ENCODE measurements at places on chromosomes 3 and 15.
A peak's percentile ranks its signal among the peaks of the same experiment; 100 is the strongest.

GRCh38 chr3:171379281-171379680 is 80.9 kb downstream of the TNIK start:
- no peak for DNase-seq

DNA sequence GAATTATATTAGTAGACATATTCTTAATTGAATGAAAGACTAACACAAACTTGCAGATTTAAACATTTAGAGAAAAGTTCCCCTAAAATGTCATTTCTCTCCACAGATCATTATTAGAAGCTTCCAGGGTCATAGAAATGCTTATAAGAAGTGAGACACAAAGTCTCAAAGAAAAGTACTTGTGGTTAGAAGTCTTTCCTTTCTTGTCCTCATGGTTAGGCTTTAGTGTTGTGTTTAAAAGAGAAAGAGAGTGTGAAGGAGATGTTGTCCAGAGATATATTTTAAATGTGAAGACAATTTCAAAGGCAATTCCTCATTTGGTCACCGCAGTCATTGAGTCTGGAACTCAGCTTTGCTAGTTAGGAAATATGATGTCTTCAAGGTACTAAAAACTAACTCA is 230.4 kb upstream of the ARPP21 start:
- no peak for DNase-seq

GRCh38 chr3:175146258-175146657 is 287.1 kb downstream of the NAALADL2 start:
- DNase-seq, result no peak

DNA sequence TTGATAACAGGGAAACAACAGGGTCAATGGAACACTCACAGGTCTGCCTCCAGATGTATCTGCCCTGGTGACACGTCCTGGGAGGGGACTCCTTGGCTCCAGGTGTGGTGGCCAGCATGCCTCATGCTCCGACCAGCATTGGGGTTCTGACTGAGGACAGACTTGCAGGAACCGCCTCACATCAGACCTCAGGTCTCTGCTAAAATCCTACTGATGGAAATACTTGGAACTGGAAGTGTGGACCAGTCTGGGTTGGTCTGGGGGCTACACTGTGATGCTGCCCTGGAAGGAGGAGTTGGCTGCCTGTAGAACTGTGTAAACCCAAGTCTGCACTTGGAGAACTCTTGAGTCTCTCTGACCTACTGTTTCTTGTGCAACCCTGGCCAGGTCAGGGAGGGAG is 17.1 kb upstream of the KY start:
- DNase-seq, result no peak

- DNase-seq, result no peak
These were observed 6.7 kb upstream of the PFN2 start for GRCh38 chr3:149977386-149977785.

GRCh38 chr3:136694321-136694720 is 57.9 kb downstream of the STAG1 start:
- DNase-seq, result no peak

- no peak for DNase-seq
These were observed 30.8 kb upstream of the LMCD1 start for GRCh38 chr3:8470801-8471200.

DNA sequence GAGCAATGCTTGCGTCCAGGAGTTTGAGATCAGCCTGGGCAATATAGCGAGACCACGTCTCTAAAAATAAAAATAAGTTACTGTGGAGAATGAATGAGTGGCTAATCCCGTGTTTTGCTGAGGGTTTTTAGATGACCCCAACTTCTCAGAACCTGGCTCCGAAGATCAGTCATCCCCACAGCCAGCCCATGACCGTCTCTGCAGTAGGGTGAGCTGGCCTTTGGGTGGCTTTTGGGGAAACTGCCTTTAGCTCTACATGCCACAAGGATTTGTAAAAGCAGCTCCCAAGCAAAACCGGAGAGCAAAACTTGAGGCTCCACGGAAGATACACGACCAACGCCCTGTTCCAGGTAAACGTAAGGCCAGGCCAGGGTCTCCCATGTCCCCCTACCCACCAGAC is 39.2 kb upstream of the TFRC start:
- no peak for DNase-seq

- no peak for DNase-seq
These were observed 277.0 kb downstream of the RYR3 start for GRCh38 chr15:33587773-33588172.

DNA sequence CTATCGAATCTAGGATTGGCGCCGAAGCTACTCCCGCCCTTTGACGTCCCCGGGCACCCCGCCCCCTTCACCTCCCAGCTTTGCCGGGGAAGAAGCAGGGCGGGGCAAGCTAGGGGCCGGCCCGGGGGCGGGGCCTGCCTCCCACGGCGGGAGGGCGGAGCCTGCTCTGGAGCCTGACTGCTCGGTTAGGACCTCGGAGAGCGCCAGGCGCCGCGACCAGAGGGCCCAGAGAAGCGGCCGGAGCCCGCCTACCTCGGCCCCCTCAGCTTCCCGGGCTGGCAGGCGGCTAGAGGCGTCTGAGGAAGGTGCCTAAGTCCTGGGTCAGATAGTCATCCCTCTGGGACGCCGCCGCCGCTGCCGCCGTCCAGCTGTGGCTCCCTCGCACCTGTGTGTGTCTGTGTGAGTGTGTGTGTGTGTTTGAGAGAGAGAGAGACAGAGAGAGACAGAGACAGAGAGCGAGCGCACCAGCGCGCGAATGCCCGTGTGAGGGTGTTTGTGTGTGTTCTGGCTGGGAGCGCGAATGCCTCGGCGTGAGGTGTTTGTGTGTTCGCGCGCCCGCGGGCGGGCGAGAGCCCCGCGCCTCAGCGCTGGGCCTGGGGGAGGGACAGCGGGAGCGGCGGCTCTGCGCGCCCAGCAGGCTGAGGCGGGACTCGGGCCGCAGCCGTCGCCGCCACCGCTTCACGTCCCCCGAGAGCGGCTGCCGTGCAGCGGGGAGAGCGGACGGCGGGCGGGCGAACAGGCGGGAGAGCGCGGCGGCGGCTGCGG is at the start of gene STXBP5L:
Gene STXBP5L, plus strand, starts transcription at position 176 of the 765 bp plus-strand sequence. CDS start 1,374 bp downstream, outside the sequence.
- DNase-seq, result peak; percentile 64

DNA sequence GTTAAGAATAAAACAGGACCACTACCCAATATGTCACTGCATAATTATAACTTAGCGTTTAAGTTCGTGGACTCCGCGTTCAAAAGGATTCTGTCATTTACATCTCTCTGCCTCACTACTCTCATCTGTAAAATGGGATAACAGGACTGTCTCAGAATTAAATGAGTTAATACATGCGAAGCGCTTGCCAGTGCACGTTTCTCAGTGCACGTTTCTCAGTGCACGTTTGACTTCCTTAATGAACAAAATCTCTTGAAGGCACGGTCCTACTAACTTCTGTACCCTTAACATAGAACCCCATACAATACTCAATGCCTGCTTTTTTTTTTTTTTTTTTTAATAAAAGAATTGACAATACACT is 499 bp downstream of the RABL3 start:
- no peak for DNase-seq

DNA sequence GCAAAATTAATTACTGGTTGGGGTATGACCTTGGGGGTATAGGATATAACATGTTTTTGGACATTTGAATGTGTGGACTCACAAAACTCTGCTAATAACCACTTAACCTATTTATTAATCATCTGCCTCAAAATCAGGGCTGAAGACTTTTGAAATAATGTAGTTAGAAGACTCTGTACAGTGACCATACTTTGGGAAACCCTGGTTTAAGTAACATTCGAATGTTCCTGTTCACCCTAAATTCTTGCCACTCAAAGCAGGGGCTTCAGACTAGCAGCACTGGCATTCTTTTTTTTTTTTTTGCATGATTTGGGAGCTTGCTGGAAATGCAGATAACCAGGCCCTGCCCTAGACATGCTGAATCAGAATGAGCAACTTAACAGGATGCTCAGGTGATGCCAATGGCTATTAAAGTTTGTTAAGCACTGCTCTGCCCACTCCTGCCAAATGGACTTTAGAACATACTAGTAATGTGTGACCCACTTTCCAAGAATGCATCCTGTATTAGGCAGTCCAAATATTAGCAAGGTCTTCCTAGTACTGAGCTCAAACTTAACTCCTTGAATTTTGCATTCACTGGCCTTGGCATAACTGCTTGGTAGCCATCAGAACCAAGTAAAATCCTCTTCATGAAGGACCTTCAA is 12.7 kb upstream of the ST3GAL6 start:
- no peak for DNase-seq

DNA sequence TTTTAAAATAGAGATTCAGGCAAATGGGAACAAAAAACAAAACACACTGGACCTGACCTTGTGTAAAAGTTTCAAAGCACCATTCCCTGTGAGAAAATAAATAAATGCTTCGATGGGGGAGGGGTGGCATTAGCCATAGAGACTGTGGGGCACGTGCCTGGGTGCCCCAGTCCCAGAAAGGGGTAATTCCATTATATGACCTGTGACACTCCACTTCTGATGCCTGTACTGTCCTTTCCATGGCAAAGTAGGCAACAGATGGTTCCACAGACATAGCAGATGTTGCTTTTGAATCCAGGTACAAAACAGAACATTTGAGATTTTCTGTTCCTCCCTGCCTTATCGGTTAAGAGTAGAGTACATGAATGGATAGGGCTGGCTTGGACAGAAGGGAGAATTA is 3.9 kb downstream of the PHLDB2 start:
- no peak for DNase-seq

DNA sequence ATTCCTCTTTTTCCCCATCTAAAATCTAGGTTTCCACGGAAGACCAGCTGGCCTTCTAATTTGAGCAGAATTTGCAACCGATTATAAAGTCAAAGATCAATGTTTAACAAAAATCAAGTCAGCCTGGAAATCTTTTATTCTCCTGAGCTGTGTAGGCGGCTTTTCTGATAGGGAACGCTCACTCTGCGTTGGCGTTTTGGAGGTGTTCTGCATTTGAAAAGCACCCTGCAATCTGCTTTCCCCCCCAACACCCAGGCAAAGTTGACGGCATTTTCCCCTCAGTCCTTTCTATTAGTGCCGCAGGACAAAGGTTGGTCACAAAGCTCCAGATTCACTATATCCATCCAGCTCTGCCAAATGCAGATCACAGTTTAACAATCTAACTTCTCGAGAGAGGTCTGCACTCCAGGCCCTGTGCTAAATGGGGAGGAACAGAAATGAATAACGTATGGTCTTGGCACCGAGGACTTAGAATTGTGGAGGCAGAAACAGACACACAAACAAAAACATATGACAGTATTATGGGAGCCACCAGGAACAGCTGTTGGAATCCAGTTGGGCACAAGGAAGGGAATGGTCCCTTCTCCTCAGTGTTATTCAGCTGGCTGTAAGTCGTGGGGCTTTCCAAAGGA is 50.4 kb upstream of the LARS2 start:
- DNase-seq, result no peak

DNA sequence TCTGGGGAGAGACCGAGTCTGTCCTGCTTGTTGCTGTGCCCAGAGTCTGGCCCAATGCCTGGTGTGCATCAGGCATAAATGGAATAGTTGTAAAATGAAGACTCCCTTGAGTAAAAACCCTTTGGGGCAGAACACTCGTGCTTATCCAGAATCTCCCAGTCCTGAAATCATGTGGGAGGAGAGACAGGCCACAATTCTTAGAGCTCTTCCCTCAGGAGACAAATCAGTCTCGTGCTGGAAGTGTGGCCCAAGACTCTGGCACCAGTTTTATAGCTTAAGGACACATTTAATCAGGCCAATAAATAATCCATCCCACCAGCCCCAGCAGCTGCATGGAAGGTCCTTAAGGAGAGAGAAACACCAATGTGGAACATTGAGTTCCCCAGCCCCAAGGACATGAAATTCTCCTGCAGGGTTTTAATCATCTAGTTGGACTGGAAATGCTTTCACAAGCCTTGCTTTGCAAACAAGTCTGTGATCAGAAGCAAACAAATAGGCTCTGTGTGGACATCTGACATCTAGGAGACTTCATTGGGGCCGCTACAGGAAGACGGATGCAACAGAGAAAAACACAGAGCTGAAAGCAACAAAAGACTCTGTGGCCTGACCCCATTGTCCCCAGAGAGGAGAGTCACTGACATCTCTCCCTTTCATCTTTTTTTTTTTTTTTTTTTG is 70.4 kb downstream of the LSM3 start:
- DNase-seq, result peak; percentile 32

DNA sequence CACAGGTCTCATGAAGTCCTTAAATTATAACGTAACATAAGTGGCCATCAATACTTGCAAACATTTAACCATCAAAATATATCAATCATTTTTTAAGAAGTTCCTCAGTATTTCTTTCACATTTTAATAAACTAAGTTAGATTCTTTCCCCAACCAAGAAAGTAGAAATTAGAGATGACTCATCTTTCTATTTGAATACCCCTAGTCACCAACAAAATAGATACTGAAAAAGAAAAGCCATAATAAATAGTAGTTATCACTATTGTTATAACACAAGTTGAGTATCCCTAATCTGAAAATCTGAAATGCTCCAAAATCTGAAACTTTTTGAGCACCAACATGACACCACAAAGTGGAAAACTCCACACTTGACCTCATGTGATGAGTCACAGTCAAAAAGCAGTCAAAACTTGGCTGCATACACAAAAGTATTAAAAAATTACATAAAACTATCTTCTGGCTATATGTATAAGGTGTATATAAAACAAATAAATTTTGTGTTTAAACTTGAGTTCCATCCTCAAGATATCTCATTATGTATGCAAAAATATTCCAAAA is 3.7 kb downstream of the SHQ1 start:
- DNase-seq, result no peak

GRCh38 chr3:34011171-34012101 is 213.0 kb downstream of the PDCD6IP start:
- DNase-seq, result peak; percentile 39

Measured in COLO829 (cell line).